ENCODE measurements at places on chromosomes 11 and 22.
A peak's percentile ranks its signal among the peaks of the same experiment; 100 is the strongest.

GRCh38 chr11:36953976-36954375, 355.9 kb upstream of the RAG2 start:
- DNase-seq, result no peak

- no peak for DNase-seq
These were observed 2.3 kb downstream of the MN1 start for GRCh38 chr22:27799015-27799826.

DNA sequence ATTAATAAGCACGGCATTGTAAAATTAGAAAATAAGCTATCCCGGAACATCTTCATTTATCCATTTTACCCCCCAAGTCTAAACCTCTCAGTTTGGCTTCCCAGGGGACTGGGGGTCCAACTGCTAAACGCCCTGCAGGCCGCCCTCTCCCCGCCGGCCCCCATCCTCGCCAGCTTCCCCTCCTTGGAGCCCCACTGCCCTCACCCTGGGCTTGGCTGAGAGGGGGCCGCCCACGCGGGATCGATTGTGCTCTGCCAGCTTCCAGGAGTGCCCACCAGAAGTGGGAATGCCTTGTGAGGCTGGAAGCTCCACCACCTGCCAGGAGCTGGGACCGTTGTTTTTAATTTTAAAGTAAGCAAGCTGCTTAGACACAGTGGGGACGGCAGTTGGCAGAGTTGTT, 353.5 kb downstream of the TBC1D22A start:
- no peak for DNase-seq

DNA sequence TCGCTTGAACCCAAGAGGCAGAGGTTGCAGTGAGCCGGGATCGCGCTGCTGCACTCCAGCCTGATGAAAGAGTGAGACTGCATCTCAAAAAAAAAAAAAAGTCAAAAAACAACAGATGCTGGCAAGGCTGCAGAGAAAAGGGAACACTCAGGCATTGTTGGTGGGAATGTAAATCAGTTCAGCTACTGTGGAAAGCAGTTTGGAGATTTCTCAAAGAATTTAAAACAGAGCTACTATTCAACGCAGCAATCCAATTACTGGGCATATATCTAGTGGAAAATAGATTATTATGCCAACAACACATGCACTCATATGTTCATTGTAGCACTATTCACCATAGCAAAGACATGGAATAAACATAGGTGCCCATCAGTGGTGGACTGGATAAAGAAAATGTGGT, 89.7 kb downstream of the EFCAB6 start:
- no peak for DNase-seq

GRCh38 chr11:84825106-84825660, 802.0 kb downstream of the DLG2 start:
- DNase-seq, result no peak

- no peak for DNase-seq
These were observed 13.8 kb downstream of the MRGPRF start for GRCh38 chr11:68999093-68999747.

DNA sequence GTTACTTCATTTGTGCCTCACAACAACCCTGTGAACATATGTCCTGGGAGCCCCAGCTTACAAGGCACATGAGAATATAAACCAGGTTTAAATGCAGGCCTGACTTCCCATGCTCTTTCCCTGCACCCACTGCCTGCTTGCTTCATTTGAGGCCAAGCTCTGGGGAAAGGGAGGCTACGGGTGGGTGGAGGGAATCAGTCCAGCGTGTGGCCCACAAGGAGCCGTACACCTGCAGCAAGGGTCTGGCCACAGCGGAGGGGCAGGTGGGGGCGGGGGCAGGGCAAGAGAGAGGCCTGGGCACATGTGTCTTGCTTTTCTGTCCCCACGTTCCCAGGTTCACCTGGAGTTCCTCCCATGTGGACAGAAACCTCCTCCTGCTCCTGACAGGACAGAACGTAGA, 26.2 kb downstream of the FAM83F start:
- DNase-seq, result no peak

- DNase-seq, result no peak
These were observed 703.4 kb downstream of the NTM start for GRCh38 chr11:132073787-132074186.

- no peak for DNase-seq
These were observed 7.0 kb upstream of the KCNE3 start for GRCh38 chr11:74474316-74474715.

- no peak for DNase-seq
These were observed 864.3 kb downstream of the TBC1D22A start for GRCh38 chr22:47626428-47627390.

GRCh38 chr11:6841694-6842093, 3.8 kb upstream of the OR10A5 start:
- DNase-seq, result no peak

- DNase-seq, result no peak
These were observed 34.6 kb upstream of the MN1 start for GRCh38 chr22:27836181-27836580.

- DNase-seq, result no peak
These were observed 22.0 kb upstream of the TFIP11 start for GRCh38 chr22:26534171-26534855.

DNA sequence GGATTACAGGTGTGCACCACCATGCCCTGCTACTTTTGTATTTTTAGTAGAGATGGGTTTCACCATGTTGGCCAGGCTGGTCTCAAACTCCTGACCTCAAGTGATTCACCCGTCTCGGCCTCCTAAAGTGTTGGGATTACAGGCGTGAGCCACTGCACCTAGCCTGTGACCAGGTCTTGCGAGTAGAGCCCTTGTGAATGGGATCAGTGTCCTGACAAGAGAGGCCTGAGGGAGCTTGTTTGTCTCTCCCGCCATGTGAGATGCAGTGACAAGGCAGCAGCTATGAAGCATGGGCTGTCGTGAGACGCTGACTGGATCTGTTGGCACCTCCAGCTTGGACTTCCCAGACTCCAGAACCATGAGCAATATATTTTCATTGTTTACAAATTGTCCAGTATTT, 69.3 kb downstream of the LRRC32 start:
- no peak for DNase-seq

- DNase-seq, result peak; percentile 61
These were observed 49.0 kb upstream of the BIRC3 start for GRCh38 chr11:102268083-102268984.

DNA sequence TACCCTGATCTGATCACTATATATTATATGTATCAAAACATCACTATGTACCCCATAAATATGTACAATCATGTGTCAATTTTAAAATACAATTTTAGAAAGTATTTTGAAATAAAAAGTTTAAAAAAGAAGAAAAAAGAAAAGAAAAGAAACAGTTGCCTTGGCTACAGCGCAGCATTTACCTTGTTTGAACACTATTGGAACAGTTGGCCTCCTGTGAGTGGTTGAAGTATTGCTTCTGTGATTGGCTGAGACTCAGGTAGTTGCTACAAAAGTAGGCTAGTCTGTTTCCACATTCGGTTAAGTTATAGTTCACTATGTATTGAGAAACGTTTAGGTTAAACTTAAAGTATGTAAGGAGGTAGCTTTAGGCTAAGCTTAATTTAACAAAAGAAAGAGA, 7.9 kb upstream of the DTX4 start:
- no peak for DNase-seq

DNA sequence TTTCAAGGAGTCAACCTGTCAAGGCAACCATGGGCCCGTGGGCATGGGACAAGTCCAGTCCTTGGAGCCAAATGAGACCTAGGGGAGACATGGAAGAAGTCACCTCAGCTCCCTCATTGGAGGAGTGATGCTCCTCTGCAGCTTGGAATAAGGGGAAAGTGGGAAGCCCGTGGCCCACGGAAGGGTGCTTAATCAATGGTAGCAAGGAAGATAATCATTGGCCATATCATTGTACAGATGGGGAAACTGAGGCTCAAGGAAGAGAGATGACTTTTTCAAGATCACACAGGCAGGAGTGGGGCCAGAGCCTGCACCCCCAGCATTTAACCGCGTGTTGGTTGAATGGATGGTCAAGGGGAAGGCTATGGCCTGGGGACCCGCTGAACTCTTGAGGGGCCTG, 133.0 kb downstream of the OSBP2 start:
- no peak for DNase-seq

GRCh38 chr22:37188901-37189466, 937 bp upstream of the C1QTNF6 start:
- no peak for DNase-seq

GRCh38 chr22:30892286-30892685, 76.3 kb downstream of the MORC2 start:
- DNase-seq, result no peak

DNA sequence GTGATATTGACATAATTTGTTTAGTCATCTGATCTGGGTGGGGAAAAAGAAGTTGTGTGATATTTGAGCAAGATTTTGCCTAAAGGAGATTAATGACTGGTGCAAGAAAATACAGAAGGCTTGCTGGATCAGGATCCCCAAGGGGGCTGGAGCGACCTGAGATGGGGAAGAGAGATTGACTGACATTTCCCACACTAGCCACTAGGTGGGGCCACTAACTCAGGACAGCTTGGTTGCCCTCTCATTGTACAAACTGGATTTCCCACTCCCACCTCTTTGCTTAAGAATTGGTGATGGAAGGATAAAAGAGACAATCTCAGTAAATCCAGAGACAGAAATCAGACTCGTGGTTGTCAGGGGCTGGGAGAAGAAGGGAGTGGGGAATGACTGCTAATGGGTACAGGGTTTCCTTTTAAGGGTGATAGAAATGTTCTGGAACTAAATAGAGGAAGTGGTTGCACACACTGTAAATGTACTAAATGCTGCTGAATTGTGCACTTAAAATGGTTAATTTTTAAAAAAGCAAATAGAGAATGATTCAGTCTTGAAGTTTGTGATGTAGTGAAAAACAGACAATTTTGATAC, 50.7 kb downstream of the CTTN start:
- no peak for DNase-seq

DNA sequence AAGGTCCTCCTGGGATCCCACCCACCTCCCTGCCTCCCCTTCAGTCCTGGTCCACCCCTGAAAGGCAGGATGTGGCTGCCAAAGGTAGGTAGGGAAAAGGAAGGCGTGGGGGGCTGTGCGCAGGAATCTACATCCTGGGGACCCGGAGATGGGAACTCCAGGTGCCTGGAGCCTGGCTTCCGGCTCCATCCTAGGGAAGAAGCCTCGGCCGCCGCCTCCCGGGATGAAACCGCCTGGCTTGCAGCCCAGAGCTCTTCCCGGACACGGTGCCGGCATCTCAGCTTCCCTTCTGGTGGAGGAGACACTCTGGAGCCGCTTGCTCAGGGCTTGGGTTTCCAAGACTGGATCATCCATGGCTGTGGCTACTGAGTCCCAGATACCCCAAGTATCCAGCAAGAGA, 33.3 kb upstream of the PDGFB start:
- no peak for DNase-seq

- no peak for DNase-seq
These were observed 21.2 kb downstream of the ARRB1 start for GRCh38 chr11:75330291-75330690.

DNA sequence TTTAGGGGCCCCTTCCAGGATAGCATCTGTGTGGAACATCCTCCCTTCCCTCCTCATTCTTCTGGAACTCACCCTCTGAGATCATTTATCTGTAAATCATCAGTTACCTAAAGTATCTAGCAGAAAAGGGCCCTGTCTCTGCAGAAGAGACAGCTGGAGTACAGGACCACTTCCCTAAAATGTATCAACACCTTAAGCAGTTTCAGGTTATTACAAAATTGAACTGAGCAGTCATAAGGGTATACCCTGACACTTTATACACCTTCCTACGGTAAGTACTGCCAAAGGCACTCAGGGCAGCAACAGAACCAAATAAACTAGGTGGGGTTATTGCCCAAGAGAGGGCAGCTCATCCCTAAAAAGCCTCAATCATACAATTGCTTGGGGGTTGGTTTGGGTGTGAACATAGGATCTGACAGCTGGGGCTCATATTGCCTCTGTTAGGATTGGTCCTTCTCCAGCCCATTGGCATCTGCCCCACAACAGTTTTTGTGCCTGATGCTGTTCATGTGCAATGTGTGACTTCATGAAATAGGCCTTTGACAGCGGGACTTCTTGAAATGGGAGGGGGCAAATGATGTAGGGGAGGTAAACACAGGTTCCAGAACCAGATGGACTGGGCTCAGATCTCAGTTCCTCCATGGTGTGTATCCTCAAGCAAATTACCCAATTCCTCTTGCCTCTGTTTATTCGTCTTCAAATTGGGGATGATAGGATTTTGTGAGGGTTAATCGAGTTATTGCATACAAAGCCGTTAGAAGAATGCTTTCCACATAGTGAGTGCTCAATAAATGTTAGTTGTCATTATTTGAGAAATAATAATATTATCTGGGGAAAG, 2.9 kb downstream of the POU2AF3 start:
- no peak for DNase-seq

GRCh38 chr22:47784991-47785390, 1022.5 kb downstream of the TBC1D22A start:
- no peak for DNase-seq

DNA sequence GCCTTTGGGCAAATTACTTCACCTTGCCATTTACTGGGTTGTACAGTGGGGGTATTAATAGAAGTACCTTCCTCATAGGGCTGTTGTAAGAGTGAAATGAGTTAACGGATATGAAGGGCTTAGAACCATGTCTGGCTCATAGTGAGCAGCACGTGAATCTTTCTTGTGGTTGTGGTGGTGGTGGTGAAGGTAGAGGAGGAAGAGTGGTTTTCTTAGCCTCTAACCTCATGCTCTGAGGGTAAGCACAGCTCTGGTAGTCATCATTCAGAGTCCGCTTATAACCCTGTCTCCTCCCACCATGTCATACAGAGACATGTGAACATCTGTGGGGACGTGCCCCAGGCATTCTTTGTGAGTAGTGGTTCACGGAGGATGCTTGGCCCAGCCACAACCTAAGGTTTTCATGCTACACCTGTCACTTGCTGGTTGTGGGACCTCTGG, 43.6 kb downstream of the TEAD1 start:
- no peak for DNase-seq

DNA sequence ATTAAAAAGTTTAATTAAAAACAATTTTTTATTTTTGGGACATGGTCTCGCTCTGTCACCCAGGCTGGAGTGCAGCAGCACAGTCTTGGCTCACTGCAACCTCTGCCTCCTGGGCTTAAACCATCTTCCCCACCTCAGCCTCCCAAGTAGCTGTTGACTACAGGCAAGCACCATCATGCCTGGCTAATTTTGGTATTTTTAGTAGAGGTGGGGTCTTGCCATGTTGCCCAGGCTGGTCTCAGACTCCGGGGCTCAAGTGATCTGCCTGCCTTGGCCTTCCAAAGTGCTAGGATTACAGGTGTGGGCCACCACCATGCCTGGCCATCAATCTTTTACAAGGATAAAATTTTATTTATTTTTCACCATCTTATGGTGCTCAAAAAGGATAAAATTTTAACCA, 43.3 kb upstream of the PHOX2A start:
- DNase-seq, result no peak

DNA sequence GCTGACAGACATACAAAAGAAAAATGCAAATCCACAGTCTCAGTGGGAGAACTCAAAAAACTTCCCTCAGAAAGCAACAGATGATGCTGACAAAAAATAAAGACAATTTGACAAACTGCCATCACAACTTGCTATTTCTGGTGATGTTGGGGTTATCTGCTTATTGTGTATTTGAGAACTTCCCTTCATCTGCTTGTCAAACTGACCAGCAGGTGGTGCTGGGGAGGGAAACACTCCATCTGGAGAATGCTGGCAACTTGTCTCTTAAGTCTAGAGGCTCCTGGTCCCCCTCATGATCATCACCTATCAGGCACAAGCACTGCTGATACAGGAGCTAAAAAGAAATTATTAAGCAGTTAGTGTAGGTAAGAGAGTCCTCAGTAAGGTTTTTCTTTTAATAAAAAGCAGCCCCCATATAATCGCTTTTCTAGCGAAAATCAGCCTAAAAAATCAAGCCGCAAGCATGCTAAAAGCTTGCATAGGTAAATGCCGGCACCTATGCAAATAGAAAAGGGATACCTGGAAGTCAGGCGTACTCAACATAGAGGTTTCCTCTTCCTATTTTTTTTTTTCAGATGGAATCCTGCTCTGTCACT, 9.8 kb upstream of the FAM111B start:
- peak; percentile 72 for DNase-seq

Measured in naive B cell (primary cell).